HT1080 (cell line): ENCODE measurements at places on chromosomes 4 and X. TPM values are rescaled to one million over a fixed set of nuclear protein-coding genes. Genes with fewer than 3 reads are reported as not detected.

Gene VCX3A
- 0.27 and 0.72 TPM in 2 replicates for total RNA-seq

Gene CSN3
- not detected in 2 replicates for total RNA-seq

Gene NSUN7
- not detected in 2 replicates for total RNA-seq

Gene MYOZ2
- total RNA-seq: not detected in 2 replicates

Gene TCEAL5
- total RNA-seq: not detected in 2 replicates

Gene PRSS12
- 0.07 and 0.56 TPM in 2 replicates for total RNA-seq

Gene TRPC3
- total RNA-seq: 1.5 and 2.8 TPM in 2 replicates

Gene MED14
- 13.3 and 29.8 TPM in 2 replicates for total RNA-seq

Gene GASK1B
- 0.21 TPM in 1 of 2 replicates, not detected in the other for total RNA-seq

GRCh38 chr4:68369142-68369805 lies 19.4 kb upstream of the YTHDC1 start:
- peak; percentile 36 for DNase-seq

DNA sequence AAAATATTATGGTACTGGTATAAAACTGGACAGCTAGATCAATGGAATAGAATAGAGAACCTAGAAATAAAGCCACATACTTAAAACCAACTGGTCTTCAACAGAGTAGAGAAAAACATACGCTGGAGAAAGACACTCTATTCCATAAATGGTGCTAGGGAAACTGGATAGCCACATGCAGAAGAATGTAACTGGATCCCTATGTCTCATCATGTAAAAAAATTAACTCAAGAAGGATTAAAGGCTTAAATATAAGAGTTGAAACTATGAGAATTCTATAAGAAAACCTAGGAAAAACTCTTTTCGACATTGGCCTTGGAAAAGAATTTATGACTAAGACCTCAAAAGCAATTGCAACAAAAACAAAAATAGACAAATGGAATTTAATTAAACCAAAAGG lies 114.6 kb downstream of the PCDH18 start:
- DNase-seq: no peak

DNA sequence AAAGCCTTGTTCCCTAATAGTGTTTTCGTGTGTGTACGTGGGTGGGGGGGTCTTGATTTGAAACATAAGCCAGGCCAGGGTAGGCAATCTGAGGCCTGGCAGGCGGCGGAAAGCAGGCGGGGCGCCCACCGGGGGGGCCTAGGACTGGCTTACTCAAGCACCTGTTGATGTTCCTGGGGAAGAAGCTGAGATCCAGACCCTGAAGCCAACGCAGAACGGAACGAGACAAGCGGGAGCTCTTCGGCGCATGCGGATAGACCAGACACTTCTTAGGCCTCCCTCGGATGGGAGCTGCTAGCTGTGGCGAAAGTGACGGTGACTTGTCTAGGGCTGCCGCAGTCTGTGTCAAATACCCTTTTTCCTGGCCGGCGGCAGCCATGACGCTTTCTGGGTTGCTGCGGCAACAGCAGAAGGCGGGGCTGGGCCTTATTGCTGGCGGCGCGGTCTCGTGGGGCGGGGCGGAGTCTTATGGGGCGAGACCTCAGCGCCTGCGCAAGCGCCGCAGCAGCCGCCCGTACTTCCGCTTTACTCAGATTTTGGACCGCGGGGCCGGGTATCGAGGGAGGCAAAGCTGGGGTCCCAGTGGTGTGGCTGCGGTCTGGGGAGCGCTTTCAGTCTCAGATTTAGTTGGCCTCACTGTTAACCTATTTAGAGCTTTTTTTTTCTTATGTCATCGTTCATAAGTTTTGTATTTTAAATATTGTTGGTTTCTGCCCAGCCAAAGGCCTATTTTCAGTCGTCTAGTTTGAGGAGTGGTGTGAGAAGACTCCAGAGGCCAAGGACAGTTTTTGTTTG lies at the start of gene SPATA4:
Gene SPATA4, minus strand, starts transcription at position 402 of the 795 bp plus-strand sequence. Its CDS starts 23 bp downstream, at position 379.
- DNase-seq: peak; percentile 89

- no peak for DNase-seq
Measured at GRCh38 chrX:11764602-11765067, 6.6 kb downstream of the MSL3 start.

DNA sequence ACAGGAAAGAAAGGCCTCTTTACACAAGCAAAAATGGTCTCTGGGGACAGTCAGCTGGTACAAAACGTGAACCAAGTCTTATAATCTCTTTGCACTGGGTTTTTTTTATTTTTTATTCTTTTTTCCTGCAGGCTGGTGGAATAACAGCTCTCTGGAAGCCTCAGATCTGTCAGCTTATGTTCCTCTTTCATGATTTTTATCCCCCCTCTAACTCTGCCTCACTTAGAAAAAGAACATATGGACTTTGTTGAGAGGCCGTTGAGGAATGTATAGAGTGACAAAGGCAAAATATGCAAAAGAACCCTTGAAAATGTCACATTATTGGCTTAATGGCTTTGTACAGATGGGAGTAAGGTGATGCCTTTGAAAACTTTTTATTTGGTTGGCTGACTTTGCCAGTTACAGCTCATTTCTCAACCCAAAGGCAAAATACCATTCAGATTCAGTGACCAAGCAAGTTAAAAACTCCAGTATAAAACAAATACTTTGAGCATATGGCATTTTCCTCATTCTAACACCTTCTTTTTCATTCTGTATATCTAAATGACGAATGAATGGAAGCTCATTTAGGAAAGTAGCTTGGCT lies 111.1 kb downstream of the RNF150 start:
- no peak for DNase-seq

- DNase-seq: peak; percentile 43
Measured at GRCh38 chrX:124594017-124594651, 247.8 kb downstream of the SH2D1A start.

- no peak for DNase-seq
Measured at GRCh38 chrX:72216973-72217372, 21.9 kb downstream of the ERCC6L start.

DNA sequence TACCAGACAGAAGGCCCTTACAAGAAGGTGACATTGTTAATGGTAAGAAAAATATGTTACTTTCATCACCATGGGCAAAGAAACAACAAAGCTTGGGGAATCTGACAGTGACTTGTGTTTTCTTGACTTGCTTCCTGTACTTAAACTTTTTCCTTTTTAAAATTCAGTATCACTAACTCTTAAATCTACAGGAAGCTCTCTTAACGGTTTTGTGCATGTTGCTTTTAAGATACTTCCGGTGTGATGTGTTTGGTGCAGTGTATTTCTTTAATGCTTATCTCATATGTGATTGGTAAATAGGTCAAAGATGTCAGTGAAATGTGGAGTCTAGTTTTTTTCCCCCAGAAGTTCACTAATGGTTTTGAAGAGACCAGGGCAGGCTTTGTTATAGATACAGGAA lies 45.2 kb downstream of the ADH5 start:
- DNase-seq: no peak

GRCh38 chr4:81424816-81425755 lies 46.6 kb downstream of the RASGEF1B start:
- no peak for DNase-seq

- peak; percentile 62 for DNase-seq
Measured at GRCh38 chrX:45851434-45851991, 650.8 kb upstream of the DIPK2B start.

DNA sequence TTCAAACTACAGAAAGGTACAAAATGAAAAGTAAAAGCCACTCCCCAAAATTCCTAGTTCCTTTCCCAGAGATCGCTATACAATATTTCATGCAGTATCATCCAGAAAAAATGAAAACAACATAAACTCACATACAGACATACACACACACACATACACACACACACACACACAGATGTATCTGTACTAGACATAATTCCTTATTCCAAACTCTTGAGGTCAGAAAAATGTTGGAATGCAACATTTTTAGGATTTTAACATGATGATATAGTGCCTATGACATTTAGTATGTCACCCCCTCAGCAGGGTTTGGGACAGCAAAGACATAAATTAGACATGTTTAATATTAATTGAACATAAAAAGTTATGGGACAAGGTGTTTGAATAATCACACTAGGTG lies 73.4 kb upstream of the LHFPL1 start:
- DNase-seq: no peak

DNA sequence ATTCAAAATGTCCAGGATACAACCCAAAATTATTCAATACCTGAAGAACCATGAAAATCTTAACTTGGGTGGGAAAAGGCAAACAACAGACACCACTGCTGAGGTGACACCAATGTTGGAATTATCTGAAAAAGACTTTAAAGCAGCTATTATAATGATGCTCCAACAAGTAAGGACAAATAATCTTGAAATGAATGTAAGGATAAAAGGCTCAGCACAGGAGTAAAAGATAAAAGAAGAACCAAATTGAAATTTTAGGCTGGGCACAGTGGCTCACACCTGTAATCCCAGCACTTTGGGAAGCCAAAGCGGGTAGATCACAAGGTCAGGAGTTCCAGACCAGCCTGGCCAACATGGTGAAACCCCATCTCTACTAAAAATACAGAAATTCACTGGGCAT lies 4.0 kb upstream of the SLC9A7 start:
- DNase-seq: no peak

DNA sequence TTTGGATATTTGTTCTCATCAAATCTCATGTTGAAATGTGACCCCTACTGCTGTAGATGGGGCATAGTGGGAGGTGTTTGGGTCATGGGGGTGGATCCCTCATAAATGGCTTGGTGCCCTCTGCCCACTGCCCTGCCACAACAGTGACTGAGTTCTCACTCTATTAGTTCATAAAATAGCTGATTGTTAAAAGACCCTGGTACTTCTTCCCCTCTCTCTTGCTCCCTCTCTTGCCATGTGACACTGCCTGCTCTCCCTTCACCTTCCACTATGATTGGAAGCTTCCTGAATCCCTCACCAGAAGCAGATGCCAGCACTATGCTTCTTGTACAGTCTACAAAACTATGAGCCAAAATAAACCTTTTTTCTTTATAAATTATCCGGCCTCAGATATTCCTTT lies 182.2 kb downstream of the CAMK2D start:
- DNase-seq: no peak

DNA sequence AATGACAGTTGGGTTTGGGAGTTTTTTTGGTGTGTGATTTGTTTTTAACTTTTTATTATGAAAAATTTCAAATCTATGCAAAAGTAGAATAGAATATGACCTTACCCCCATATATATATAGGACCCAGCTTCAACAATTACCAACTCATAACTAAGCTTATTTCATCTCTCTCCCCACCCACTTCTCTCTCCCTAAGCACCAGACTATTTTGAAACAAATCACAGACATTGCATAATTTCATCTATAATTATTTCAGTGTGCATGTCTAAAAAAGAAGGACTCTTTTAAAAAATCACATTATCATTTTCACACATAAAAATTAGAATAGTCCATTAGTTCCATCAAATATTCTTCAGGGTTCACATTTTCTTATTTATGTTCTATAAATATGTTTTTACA lies 28.3 kb upstream of the NKX6-1 start:
- no peak for DNase-seq

DNA sequence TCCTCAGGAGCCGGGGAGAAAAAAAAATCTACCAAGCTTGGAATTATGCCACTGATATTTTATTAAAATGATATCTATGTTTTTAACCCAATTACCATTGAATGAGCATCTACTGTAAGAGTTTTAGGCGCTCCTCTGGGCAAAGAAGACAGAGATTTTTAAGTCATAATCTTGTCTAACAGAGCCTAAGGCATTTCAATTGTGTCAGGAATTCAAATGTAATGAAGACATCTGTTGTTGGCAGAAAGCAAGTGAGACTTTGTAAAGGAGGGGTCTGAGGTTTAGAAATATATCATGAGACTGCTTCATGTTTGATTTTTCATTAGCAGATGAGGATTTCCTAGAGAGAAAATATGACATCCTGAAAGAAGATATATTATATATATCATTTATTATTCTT lies 1158.1 kb downstream of the FSTL5 start:
- DNase-seq: no peak

- peak; percentile 69 for DNase-seq
Measured at GRCh38 chr4:94603170-94603747, 151.5 kb downstream of the PDLIM5 start.

DNA sequence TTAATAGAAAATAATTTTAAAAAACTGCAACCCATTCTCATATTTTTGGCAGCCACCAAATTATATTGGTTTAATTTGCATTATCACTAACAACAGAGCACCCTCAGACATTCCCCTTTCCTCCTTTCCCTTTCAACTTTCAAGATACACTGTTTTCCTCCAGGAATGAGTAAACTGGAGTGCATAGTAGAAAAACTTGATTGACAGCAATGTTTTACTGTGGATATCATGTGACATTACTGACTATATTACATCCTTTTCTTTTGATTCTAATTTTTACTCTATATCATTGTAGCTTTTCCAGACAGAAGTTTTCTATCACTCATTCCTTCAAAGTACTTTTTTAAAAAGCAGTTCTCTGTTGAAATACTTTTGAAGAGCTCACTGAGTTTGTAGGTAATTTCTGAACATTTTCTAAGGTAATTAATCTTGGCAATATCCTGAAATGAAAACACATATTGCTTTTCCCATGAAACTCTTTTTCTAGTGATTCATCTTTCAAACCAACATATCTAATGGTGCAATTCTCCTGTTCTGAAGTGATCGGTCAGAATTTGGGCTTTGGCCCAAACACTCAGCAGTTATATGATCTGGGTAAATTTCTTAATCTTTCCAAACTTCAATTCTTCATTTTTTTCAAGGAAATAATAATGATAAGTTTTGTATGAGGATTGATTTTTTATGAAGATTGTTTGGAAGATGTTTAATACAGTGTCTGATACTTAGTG lies 920.4 kb upstream of the EPHA5 start:
- DNase-seq: no peak

DNA sequence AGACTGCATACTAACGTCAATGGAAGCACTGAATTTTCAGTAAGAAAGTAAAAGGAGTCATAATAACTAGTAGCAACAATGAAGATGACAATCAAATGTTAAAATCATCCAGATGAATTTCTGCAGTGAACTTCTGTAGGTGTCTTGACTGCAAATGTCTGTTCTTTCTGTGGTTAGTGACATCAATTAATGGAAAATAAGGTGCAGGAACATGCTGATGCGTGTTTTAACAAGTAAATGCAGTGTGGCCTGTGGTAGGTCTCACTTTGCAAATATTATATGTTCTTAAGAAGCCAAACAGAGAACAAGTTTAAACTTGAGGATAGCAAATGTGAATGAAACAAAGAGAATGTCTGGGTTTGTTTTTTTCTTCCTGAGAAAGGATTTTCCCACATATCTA lies 2.6 kb upstream of the DTHD1 start:
- DNase-seq: no peak

DNA sequence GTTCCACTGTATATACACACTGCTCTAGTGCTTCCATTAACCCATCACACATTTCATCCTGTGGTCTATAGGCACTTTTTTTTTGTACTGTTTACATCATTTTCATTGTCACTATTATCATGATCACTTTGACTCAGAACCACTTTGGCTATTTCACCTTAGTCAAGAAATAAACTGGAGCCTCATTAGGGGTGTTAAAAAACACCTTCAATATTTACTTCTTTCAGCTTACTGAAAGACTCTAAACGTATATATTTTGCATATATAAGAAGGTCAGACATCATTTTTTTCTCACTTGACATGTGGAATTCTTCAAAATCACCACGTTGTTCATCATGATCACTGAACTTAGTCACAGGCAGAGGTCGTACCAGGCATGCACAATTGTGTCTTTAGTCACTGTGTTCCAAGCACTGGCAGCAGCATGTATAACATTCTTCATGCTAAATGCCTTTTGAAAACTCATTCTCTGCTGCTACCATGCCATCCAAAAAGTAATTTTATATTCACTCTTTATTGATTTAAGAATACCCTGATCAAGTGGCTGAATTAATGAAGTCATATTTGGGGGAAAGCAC lies 229.2 kb upstream of the ARSJ start:
- no peak for DNase-seq

GRCh38 chr4:94668724-94669123 lies 89.0 kb upstream of the BMPR1B start:
- no peak for DNase-seq

- DNase-seq: no peak
Measured at GRCh38 chrX:30313322-30313721, 4.1 kb upstream of the NR0B1 start.
